ENCODE measurements at places on chromosomes 16 and 17.

DNA sequence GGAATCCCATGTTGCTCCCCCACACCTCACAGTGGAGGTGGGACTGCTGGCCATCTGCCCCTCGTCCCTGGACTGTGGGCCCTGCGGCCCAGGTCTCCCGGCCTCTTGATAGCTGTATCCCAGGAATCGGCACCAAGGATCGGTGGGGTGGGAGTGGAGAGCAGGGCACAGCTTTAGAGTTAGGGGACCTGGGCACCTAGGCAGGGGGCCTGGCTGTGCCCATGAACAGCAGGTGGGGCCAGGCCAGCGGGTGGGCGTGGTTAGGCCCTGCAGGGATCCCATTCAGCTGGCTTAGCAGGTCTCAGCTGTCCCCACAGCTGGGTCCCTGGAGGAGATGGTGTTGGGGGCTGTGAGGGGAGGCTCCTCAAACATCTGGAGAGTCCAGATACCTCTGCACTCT is 49.2 kb downstream of the SREBF1 start:
- DNase-seq: no peak

- no peak for DNase-seq
Measured at GRCh38 chr17:63390090-63390489, 56.0 kb downstream of the CYB561 start.

GRCh38 chr17:57666946-57667345 is 78.2 kb downstream of the CCDC182 start:
- no peak for DNase-seq

- DNase-seq: no peak
Measured at GRCh38 chr16:75415169-75415905, 18.0 kb downstream of the CFDP1 start.

DNA sequence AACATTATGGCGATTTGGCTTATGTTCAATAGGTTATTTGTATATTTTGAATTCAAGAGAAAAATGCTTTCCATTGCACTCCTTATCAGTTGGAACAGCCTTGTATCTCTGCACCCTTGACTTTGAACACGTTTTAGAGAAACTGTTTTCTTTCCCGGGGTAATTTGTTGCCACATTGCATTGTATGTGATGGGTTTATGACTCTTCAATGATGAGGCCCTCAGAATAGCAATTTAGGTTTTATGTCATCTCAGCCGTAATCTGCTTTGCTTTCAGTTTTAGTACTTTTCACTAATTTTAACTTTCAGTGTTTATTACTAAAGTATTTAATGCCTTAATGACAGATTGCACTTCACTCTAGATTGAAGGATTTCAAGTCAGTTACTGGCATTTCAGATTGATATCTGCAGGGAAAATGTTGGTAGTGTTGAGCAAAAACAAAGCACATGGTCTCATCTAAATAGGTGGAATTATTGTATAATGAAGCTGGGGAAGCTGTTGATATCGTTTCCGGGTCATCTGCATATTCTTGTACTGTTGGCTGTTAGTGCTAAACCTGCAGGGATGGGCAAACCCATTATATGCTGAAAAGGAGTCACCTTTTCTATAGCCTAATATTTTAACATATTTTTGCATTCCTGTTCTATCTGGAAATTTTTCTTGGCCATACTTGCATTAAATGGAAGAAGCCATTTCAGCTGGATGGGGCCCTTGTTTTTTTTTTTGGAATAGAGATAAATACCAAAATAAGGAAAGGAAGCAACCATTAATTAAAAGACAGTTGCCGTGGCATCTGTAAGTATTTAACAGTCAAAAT is 2.0 kb downstream of the LUC7L3 start:
- DNase-seq: no peak
